ENCODE measurements at places on chromosomes 2 and 18. TPM values are rescaled to one million over a fixed set of nuclear protein-coding genes. Genes with fewer than 3 reads are reported as not detected.

The TNFRSF11A gene
- 1.2 TPM for total RNA-seq

The GLS gene
- total RNA-seq: 233 TPM

DNA sequence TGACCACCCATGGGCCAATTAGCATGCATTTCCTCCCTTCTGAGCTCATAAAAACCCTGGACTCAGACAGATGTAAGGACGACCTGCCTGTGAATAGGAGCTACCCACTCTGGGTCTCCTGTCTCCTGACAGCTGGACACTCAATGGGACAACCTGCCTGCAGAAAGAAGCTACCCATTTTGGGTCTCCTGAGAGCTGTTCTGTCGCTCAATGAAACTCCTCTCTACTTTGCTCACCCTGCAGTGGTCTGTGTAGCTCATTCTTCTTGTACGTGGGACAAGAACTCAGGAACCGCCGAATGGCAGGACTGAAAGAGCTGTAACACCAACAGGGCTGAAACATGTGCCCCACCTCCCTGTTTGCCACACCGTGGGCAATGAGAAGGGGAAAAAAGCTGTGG, 60.3 kb upstream of the DYNC1I2 start:
- no peaks in the 10 kb centered on the region for H3K4me1 ChIP-seq
- peaks cover 14% of the 10 kb centered on the region for H3K27me3 ChIP-seq
- no peak for DNase-seq
- no peak overlapping the region for H3K4me3 ChIP-seq
- H3K36me3 ChIP-seq: no peaks in the 10 kb centered on the region
- no peak overlapping the region for H3K27ac ChIP-seq

DNA sequence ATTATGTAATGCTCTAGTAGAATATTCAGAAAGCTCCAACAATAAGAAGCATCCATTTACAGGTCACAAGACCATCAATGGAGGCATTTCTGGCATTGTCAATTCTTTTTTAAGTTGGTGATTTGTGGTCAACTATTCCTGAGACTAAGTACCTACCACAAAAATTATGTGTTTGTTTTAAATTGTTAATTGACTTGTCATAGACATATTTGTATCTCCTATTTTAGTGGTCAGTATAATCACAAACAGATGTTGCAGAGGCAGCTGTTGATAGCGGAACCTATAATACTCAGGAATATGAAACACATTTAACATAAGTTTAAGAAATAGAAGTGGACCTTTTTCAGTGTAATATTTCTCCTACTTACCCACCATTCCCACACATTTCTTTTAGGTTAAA, 430.1 kb downstream of the CCDC85A start:
- H3K4me3 ChIP-seq: no peak overlapping the region
- H3K27ac ChIP-seq: no peak overlapping the region
- H3K27me3 ChIP-seq: no peaks in the 10 kb centered on the region
- DNase-seq: no peak

GRCh38 chr2:119692310-119692709, 13.3 kb downstream of the TMEM177 start:
- no peaks in the 10 kb centered on the region for H3K27me3 ChIP-seq
- DNase-seq: no peak
- peaks cover 5% of the 10 kb centered on the region for H3K36me3 ChIP-seq
- H3K4me1 ChIP-seq: peaks cover 32% of the 10 kb centered on the region

GRCh38 chr2:118994778-118995177, 52.8 kb downstream of the MARCO start:
- no peak overlapping the region for H3K27ac ChIP-seq
- no peaks in the 10 kb centered on the region for H3K4me1 ChIP-seq
- DNase-seq: no peak
- H3K4me3 ChIP-seq: no peak overlapping the region
- no peaks in the 10 kb centered on the region for H3K36me3 ChIP-seq

DNA sequence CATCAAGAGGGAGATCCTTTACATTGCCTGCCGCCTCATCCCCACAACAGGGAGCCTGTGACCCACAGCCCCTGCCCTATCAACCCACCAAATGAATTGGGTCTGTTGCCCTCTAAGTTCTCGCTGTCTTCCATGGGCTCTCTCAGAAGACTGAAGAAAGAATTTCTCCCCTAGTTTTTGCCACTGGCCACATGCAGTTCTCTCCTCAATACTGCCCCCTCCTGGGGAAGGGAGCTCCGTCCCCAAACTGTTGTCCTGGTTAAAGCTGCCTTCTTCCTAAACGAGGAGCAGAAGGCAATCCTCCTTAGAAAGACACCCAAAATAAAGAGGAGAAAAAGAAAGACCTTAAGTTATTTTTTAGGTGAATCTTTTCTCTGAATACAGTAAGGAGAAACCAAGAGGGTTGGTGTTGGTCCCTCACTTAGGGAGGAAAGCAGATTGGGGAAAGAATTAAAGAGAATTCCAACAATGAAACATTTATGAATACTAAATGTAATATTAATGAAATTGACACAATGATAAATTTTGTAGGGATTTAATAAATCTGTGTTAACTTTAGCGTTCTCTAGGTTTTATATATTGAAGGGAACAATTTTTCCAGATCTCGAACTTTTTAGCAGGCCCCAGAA, 31.1 kb upstream of the SATB2 start:
- H3K27ac ChIP-seq: no peak overlapping the region
- peak; percentile 12 for DNase-seq
- no peaks in the 10 kb centered on the region for H3K4me1 ChIP-seq
- H3K27me3 ChIP-seq: peaks cover 6% of the 10 kb centered on the region
- no peak overlapping the region for H3K4me3 ChIP-seq
